Natural killer cell (primary cell): ENCODE measurements at places on chromosomes 12 and 14. TPM values are rescaled to one million over a fixed set of nuclear protein-coding genes. Genes with fewer than 3 reads are reported as not detected.
A peak's percentile ranks its signal among the peaks of the same experiment; 100 is the strongest.

DNA sequence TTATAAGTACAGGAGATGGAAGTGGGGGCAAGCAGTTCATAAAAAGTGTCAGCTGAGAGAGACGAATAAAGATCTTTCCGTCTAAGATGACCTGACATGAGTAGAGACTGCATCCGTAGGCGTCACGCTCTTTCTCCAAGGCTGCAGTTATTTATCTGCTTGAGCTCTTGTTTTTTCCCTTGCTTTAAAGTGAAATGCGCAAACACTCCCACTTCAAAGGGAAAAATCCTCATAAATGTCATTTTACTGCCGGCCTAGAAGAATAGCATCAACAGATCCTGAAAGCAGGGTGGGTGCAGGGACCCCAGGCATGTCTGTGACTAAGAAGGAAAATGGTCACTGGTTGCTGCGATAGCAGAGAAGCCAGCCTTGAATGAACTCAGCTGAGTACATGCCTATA is 647.4 kb downstream of the MED13L start:
- DNase-seq, result no peak

DNA sequence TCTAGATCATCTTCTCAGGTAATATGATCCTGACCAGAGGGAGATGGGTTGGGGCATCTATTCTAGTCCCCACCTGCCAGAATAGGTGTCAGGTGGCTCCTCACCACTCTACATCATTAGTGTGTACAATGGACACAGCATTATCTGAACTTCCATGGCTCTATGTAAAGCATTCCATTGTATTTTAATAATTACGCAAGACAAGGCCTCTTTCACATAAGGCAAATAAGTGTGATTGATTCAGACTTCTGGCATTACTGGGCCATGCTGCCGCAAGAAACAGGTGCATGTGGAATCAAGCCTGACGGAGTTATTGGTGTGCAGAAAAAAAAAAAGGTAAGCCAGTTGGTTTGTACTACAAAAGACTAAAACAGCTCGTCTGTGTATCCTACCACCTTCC is 3.1 kb upstream of the DDHD1 start:
- no peak for DNase-seq

LYZ gene
- 83.1 TPM for total RNA-seq

DNA sequence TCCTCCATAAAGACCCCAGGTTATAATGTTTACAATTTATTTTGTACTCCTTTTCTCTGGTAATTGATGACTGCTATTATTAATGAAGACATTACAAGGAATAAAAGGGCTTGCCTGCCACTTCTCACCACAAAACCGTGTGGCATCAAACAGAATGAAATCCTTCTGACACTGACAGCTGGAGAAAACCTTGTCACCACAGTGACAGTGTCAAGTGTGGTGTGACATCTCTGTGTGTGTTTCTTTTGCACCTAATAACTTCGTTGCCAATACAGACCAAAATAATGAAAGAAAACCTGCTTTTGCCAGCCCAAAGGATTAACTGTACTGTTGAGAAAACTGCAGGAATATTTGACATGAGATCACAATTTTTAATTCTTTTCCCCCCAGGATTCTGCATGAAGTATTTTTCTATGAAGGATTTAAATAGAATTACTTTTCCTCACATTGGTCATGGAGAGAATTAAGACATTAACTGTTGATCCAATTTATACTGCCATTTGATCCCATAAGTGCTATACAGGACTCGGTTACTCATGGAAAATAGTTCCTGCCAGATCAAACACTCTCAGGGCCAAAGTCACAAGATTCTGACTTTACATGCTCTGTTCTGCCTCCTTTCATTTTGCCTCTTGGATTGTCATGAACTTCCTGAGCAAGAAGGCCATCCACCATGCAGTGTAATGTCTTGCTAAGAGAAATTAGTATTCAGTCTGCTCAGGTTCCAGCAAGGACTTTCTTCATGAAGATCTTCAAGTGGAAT is 60.4 kb upstream of the IFNG-AS1 start:
- DNase-seq, result no peak

GRCh38 chr12:27733052-27733656 is 22.5 kb downstream of the MRPS35 start:
- peak; percentile 65 for DNase-seq

DNA sequence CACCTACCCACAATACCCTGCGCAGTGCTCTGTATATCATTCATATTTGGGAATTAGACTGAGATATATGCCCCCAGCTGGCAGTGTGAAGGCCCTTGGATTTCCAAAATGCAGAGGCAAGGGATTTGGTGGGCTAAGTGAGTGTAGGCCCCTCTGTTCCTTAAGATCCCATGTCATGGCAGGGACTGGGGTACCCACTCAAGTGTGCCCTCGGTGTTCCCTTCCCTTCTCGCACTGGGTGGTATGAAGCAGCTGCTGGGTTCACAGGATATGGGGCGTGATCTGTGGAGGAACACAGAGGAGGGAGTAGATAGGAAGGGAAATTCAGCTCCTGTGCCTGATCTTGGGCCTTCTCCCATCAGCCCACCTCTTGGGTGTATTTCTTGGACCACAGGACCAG is 63.1 kb upstream of the VASH1 start:
- DNase-seq, result no peak

GRCh38 chr14:69945347-69945746 is 66.1 kb downstream of the SMOC1 start:
- no peak for DNase-seq

- DNase-seq, result no peak
These were observed 195.5 kb upstream of the KITLG start for GRCh38 chr12:88775742-88776151.

STK38L gene
- total RNA-seq, result 14.0 TPM

DNA sequence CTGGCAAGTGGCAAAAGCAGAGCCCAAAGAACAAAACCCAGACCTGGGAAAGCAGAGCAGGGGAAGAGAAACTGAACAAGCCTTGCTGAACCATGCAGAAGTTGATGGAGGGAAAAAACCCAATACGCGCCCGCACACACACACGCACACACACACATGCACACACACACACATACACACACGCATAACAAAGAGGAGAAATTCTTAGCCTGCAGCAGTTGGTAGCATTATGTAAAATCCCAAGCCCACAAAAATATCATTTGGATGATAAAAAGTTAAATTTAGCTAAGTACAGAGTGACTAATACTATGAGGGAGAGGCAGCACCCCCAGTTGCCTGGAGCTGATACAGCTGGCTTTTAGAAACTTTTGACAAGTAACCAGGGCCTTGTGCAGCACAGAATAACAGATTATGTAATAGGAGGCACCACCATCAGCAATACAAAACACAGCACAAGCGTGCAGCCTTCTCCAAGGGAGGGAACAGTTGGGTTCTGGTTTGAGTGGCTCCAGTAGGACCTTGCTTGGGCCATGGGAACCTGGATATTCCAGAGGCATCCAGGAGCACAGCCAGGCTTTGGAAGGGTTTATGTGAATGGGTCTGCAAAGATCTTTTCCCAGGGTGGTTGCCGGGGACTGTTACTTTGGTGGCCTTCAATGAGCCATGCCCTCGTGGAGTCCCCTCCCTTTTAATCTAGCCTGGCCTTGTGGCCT is 35.3 kb downstream of the PITPNM2 start:
- DNase-seq, result no peak

DNA sequence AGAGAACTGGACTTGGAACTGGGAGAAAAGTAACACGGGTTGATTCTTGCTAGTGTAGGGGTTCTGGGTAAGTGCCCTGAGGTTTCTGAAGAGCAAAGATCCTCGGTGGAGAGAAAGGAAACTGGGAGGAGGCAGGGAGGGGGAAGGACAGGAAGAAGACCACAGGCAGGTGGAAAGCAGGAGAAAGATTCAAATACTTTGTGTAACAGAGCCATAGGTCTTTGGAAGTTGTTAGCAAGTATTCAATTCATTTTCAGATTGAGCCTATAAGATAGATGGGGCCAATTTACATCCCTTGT is 1.3 kb downstream of the PNP start:
- DNase-seq, result no peak

DNA sequence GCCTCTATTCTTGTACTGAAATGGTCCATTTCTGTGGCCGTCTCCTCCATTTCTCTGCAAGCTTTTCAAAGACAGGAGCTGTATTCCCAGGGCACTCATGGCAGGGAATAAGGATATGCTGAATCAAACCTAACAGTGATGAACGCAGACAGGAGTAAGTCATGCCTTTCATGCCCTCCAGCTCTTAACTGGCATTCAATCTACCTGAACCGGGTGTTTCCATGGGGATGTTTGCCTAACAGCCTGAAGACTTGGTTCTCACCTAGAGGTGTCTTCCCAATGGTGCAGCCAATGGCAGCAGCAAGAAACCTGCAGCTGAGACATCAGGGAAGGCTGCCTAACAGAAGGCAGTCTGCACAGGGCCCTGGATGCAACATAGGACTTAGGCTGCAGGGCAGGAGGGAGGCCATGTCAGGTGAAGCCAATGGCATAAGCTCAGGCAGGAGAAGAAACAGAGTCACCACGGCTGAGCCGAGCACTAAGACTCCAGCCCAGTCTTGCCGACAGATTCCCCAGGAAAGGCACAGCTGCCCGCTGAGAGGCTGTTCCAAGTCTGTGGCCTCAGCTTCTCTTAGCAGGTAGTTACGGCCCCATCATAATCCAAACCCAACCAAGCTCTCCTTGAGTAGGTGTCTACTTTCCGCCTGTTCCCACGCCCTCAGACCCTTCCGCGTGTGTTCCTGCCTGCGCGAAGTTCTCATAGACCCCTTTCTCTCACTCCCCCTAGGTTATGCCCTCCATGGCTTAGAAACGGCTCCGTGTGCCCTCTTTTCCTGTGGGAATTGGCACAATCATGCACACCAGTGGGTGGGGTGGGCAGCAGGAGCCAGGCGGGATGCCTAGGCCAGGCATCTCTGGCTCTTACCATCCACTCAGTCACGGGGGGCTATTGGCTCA is 44.1 kb downstream of the VWF start:
- DNase-seq, result no peak

APOF gene
- total RNA-seq, result not detected

GRCh38 chr14:78103271-78103670 is 66.9 kb upstream of the NRXN3 start:
- no peak for DNase-seq

GRCh38 chr14:66008631-66009030 is 477.5 kb upstream of the CCDC196 start:
- no peak for DNase-seq
